Stimulated activated CD8-positive, alpha-beta memory T cell treated with anti-CD3 and anti-CD28 coated beads, Interleukin-7, amount 100 ng/mL, for 4 hours (primary cell): ENCODE measurements at places on chromosomes 12 and 14.

DNA sequence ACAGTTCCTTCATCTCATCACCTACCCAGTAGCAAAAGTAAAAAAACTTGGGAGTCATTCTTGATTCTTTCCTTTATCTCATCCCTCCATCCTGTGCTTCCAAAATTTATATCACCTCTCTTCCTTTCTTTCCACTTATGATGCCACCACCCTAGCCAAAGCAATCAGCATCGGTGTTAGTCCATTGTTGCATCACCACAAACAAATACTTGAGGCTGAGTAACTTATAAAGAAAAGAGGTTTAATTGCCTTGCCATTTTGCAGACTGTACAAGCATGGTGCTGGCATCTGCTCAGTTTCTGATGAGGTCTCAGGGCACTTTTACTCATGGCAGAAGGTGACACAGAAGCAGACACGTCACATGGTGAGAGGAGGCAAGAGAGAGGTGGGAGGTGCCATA, 19.8 kb upstream of the CATSPERB start:
- DNase-seq, result no peak

DNA sequence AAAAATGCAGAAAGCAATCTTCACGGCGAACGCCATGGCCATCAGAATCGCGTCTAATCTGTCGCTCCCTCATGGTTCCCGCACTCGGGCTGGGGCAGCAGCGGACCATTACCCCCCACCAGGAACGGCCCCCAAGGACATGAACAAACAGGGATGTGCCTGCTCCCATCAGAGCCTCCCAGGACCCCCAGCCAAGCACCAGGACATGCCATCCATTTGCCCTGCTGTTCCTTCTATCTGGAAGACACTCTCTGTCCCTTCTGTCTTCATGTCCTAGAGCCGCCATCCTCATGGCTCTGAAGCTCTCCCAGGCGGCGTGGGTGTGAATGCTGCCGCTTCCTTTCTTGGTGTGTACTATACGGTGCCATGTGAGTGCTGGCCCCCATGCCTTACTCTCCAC, 371.8 kb downstream of the BCL11B start:
- DNase-seq, result no peak

GRCh38 chr12:119308708-119309456, 25.6 kb upstream of the CCDC60 start:
- no peak for DNase-seq

DNA sequence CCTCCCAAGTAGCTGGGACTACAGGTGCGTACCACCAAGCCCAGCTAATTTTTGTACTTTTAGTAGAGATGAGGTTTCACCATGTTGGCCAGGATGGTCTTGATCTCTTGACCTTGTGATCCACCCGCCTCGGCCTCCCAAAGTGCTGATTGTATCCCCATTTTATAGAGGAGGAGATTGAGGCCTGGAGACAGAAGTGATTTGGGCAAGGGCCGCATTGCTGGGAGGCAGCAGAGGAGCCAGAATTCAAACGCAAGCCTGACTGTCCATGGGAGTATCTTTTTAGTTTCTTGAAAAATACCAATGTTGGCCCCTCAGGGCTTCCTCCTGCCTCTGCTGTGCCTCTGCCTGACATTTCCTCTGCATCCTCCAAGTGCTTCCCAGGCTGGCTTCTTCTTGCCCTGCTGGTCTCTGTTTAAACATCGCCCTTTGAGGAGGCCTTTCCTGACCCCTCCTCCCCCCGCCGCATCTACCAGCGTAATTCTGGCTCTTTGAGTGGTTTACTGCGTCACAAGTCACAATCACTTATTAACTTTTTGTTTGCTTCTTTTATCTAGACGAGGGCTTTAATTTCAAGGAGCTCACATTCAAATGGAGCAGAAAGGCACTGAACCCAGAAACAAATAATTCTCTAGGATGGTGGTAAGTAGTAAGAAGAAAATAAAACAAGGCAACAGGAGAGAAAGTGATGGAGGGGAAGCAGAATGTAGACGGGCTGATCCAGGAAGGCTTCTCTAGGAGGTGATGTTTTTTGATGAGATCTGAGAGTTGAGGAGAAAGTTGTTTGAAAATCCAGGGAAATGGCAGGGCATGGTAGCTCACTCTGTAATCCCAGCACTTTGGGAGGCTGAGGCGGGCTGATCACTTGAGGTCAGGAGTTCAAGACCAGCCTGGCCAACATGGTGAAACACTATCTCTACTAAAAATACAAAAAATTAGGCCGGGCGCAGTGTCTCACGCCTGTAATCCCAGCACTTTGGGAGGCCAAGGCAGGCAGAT, 91.0 kb upstream of the MED13L start:
- no peak for DNase-seq

- no peak for DNase-seq
Observed at GRCh38 chr12:132324841-132325732, 4.3 kb downstream of the GALNT9 start.

- no peak for DNase-seq
Observed at GRCh38 chr12:105947906-105948305, 190.8 kb downstream of the NUAK1 start.
